ENCODE measurements at places on chromosomes 2 and 18.
A peak's percentile ranks its signal among the peaks of the same experiment; 100 is the strongest.

- H3K27me3 ChIP-seq: no peaks in the 10 kb centered on the region
- peak; percentile 44 for DNase-seq
- H3K4me1 ChIP-seq: no peaks in the 10 kb centered on the region
- H3K4me3 ChIP-seq: no peak overlapping the region
Observed at GRCh38 chr2:2656115-2657011, 325.3 kb upstream of the MYT1L start.

DNA sequence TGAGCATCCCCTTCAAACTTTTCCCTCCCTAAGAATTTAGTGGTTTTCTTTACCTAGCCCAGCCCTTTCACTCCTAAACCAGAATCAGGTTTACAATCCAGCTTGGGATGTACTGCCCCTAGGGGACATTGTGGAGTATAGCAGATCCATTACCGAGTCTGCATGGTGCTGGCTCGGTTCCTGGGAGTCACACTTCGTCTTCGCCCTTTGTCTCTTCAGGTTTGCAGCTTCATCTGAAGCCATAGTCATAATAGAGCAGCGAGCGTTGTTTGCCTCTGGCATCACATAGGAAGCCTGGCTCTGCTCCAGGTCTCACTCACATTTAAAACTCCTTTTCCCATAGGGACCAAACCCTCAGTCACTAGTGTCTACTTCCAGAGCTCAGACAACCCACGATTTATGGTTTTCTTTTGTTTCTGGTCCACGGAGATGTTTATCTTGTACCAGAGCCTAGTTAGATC lies 16.8 kb upstream of the LYPD6 start:
- no peak for DNase-seq
- H3K27ac ChIP-seq: no peak overlapping the region
- H3K27me3 ChIP-seq: no peaks in the 10 kb centered on the region
- H3K4me3 ChIP-seq: no peak overlapping the region
- H3K36me3 ChIP-seq: no peaks in the 10 kb centered on the region

DNA sequence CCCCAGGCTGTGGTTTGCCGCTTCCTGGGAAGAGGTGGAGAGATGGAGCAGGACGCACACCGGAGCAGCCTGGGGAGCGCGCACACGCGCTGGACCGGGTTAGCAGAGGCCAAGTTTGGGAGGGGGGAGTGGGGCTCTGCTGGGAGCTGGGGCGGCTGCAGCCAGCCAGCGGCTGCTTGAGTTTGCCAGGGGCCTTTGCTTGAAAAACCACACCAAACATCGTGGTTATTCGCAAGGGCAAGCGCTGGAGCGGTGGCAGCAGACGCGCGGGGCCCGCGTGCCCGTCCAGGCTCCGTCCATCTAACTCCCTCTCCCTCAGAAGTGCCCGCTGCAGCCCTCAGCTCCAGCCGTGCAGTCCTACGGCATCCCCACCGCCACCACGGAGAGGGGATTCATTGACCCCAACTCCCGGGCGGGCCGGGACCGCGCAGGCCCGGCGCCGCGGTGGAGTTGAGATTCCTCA lies 4.6 kb downstream of the PTGR3 start:
- no peak for DNase-seq
- peaks cover 37% of the 10 kb centered on the region for H3K4me1 ChIP-seq
- no peaks in the 10 kb centered on the region for H3K27me3 ChIP-seq
- peaks cover 9% of the 10 kb centered on the region for H3K36me3 ChIP-seq
- peak overlapping the region; percentile 27 for H3K4me3 ChIP-seq
- H3K27ac ChIP-seq: no peak overlapping the region

- peaks cover 18% of the 10 kb centered on the region for H3K4me1 ChIP-seq
- no peak for DNase-seq
- peak overlapping the region; percentile 3 for H3K27ac ChIP-seq
- H3K27me3 ChIP-seq: no peaks in the 10 kb centered on the region
- peaks cover 26% of the 10 kb centered on the region for H3K36me3 ChIP-seq
Observed at GRCh38 chr2:46157966-46158310, 139.3 kb upstream of the EPAS1 start.

DNA sequence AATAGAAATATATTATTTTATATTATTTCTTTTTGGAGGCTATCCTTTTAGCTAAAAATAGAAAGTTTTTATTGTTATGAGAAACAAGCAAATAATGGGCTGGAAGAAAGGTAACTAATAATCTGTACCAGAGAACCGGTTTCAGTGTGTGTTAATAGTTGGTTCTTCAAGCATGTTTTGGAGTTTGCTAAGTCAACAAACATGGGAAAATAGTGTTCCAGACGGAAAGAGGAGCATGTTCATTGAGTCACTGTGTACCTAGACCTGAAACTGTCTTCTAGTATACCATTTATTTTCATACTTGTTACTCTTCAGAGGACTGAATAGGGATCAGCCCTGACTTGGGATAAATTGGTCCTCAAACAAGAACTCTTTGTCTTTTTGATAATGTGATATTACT lies 134.5 kb upstream of the CWC22 start:
- H3K4me3 ChIP-seq: no peak overlapping the region
- no peaks in the 10 kb centered on the region for H3K4me1 ChIP-seq
- no peaks in the 10 kb centered on the region for H3K27me3 ChIP-seq
- H3K36me3 ChIP-seq: no peaks in the 10 kb centered on the region
- no peak overlapping the region for H3K27ac ChIP-seq
- DNase-seq: no peak
